Left renal pelvis (tissue), 4 donors: ENCODE measurements at places on chromosomes 5 and 9.

- DNase-seq: no peak
Observed at GRCh38 chr5:176902102-176902814, 3.1 kb upstream of the HK3 start.

DNA sequence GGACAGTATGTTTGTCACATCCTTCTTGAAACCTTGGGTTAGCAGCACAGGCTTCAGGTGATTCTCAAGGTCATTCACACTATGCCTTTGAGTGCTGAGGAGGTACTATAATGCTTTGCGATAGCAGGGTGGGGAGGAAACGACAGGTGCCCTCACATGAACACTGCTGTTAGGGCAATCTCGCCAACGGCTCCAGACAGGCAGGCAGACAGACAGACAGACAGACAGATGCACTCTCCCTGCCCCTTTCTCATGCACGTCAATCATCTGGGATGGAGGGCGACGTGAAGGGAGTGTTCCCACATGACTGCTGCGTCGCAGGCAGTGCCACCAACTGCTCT lies 82.9 kb downstream of the RAPGEF1 start:
- no peak for DNase-seq

DNA sequence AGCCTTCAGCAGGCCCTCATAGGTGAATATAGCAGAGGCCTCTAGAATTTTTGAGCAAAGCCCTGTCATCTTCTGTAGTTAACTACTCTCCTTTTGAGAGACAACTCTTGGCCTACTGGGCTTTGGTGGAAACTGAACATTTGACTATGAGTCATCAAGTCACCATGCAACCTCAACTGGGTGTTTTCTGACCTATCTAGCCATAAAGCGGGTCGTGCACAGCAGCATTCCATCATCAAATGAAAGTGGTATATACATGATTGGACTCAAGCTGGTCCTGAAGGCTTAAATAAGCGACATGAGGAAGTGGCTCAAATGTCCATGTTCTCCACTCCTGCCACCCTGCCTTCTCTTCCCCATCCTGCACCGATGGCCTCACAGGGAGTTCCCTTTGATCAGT lies 1115.5 kb downstream of the TAF11L14 start:
- no peak for DNase-seq

GRCh38 chr5:168712280-168712924 lies 133.2 kb upstream of the PANK3 start:
- no peak for DNase-seq

DNA sequence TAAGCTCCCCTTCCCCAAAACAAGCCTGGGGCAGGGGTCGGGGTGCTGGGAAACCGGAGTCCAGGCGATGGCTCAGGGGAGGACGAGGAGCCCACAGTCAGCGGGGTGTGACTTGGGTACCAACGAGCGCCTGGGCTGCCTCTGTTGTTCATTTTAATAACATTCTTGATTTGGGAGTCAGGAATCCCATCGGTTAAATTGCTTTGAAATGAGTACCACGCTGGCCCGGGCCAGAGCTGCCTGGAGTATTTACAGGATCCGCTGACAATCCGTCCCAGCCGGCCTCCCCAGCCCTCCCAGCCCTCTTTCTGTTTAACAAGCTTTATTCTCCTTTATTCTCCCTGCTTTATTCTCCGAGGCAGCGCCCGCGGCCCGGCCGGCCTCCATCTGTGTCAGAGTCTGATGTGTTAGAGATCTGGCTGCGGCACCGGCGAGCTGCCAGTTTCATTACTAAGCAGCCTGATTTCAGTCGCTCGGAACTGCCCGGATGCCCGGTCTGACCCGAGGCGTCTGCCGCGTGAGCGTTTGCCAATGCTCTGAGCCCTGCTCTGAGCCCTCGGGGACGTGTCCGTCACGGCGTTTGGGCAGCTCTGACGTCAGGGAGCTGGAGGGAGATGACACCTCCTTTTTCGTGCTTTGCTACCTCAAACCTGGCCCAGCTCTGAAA lies 16.5 kb upstream of the QRFP start:
- no peak for DNase-seq

- DNase-seq: no peak
Observed at GRCh38 chr5:95773335-95774059, 42.4 kb downstream of the RHOBTB3 start.

DNA sequence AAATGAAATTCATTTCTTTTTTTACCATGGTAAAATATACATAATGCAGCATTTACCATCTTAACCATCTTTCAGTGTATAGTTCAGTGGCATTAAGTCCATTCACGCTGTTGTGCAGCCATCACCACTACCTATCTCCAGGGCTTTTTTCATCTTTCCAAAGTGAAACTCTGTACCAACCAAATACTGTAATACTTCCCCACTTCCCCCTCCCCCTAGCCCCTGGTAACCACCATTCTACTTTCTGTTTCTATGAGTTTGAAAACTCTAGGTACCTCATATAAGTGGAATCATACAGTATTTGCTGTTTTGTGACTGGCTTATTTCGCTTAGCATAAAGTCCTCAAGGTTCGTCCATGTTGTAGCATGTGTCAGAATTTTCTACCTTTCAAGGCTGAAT lies 23.4 kb downstream of the SPAAR start:
- DNase-seq: no peak

- no peak for DNase-seq
Observed at GRCh38 chr5:57010786-57011185, 58.9 kb upstream of the MIER3 start.

GRCh38 chr9:123753669-123754258 lies 176.2 kb downstream of the DENND1A start:
- no peak for DNase-seq

GRCh38 chr9:124812441-124812876 lies 35.5 kb downstream of the OLFML2A start:
- DNase-seq: no peak

- DNase-seq: no peak
Observed at GRCh38 chr9:19985081-19985480, 196.2 kb upstream of the SLC24A2 start.

DNA sequence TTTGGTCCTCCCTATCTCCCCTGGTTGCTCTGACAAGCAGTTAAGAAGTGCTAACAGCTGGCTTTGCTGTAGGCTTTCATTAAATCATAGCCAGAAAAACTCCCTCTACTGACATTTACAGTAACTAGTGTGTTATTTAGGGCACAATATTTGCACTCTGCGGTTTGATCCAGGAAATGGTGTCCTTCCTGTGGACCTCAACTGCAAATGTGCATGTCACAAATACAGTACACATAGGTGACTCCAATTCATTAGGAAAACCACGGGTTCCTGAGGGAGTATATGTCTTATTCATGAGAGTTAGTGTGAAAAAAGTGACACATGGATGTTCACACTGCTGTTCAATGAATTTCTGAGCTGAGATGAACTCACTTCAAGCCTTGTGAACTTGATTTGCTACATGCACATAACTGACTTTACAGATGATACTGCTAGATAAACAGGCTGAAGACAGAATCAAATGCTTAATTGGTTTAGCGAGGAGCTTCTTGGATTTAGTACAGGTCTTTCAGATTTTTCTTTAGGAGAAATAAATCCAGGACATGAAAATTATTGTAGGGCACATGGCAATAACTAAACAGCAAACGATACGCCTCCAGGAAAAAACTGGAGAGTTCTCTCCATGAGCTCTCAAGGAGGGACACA lies 281.5 kb downstream of the EFNA5 start:
- DNase-seq: peak; percentile 38
